BJ (cell line): ENCODE measurements at places on chromosomes 7 and 10. TPM values are rescaled to one million over a fixed set of nuclear protein-coding genes. Genes with fewer than 3 reads are reported as not detected.

- no peak for DNase-seq
These were observed 254.1 kb downstream of the DIP2C start for GRCh38 chr10:435397-435796.

GRCh38 chr10:33363106-33363505 lies 28.6 kb upstream of the NRP1 start:
- DNase-seq, result no peak

- no peak for DNase-seq
These were observed 1.2 kb upstream of the LZTS2 start for GRCh38 chr10:100998183-100998990.

GRCh38 chr10:100148353-100149211 lies 37.2 kb downstream of the ERLIN1 start:
- no peak for DNase-seq

DNA sequence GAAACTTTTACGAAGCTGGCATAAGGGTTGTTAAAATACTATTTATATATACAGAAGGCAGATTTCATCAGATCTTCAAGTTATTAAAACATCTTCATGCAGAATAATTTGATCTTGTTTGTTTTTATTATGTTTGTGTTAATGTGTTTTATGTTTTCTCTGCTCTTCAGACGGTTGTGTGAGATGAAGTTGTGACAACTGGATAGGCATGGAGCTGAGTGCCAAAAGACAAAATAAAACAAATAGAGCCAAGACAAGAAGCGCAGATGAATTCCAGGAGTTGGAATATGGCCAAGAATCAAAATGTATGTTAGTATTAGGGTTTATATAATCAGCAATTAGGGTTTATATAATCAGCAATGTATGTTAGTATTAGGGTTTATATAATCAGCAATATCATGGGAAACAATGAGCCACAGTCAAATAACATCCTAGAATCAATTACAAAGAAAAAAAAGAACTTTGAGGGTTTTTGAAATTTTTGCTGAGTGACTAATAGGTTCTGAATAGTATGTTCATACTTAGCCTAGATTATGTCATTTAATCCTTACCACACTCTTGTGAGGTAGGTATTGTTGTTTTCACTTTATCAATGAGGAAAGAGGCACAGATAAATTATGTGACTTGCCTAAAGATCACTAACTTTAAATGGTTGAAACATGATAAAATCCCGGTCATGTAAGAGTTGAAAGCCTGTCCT lies 488.0 kb upstream of the STEAP1 start:
- no peak for DNase-seq

DNA sequence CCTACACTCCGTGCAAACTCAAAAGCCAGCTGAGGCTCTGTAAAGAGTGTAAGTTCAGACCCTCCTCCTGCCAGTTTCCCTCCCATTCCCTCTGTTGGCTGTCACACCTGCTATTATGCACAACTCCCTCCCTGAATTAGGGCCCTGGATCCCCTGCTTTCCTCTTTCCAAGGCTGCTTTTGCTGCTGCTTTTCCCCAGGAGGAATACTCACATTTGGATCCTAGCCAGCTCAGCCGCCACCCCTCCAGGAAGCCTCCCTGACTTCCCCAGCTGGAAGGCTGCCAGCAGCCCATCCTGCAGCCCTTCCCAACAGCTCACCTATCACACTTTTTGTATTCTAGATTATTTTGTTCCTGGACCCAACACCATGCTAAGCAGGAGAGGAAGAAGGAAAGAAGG lies 40.9 kb upstream of the WDR11 start:
- no peak for DNase-seq

Gene SUN1
- polyA plus RNA-seq, result 177 and 222 TPM in 2 replicates

Gene GNAT3
- polyA plus RNA-seq, result not detected in 2 replicates
